Activated T-helper 17 cell treated with anti-CD3 and anti-CD28 coated beads, Interleukin-2, amount 50 U/mL, for 72 hours (primary cell): ENCODE measurements at places on chromosomes 12 and 14. TPM values are rescaled to one million over a fixed set of nuclear protein-coding genes. Genes with fewer than 3 reads are reported as not detected.

GRCh38 chr14:26593357-26593756, 4.5 kb downstream of the NOVA1 start:
- H3K27me3 ChIP-seq = peaks cover 9% of the 10 kb centered on the region
- no peaks in the 10 kb centered on the region for H3K4me1 ChIP-seq
- ATAC-seq = no peak
- no peak overlapping the region for H3K4me3 ChIP-seq

DNA sequence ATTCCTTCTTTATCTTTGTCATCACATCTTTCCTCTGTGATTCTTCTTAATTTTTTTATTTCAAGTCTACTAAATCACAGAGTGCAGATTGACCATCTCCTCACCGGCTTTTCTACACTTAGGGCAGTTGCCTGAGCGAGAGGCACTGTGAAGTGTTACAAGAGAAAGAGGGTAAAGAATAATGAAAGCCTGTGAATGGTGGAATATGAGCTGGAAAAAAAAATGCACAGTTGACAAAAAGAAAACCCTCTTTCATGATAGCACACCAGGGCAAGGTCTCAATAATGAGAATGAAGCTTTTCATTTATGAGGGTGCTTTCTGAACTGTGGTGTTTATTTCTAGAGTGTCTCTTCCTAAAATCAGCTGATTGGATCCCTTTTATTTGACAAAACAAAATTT, 106.2 kb upstream of the PDE3A start:
- no peaks in the 10 kb centered on the region for H3K4me1 ChIP-seq
- no peak for ATAC-seq
- H3K36me3 ChIP-seq = no peaks in the 10 kb centered on the region
- no peak overlapping the region for H3K27ac ChIP-seq
- H3K4me3 ChIP-seq = no peak overlapping the region
- no peaks in the 10 kb centered on the region for H3K27me3 ChIP-seq

- no peak for ATAC-seq
- H3K27ac ChIP-seq = no peak overlapping the region
- no peaks in the 10 kb centered on the region for H3K4me1 ChIP-seq
- H3K4me3 ChIP-seq = no peak overlapping the region
- peaks cover 14% of the 10 kb centered on the region for H3K27me3 ChIP-seq
- H3K36me3 ChIP-seq = no peaks in the 10 kb centered on the region
Measured at GRCh38 chr12:120416490-120417216, 21.3 kb upstream of the COX6A1 start.

GRCh38 chr14:23439107-23439835, 3.8 kb upstream of the MYH7 start:
- H3K4me1 ChIP-seq = no peaks in the 10 kb centered on the region
- no peak for ATAC-seq
- H3K4me3 ChIP-seq = no peak overlapping the region
- H3K36me3 ChIP-seq = no peaks in the 10 kb centered on the region
- H3K27me3 ChIP-seq = peaks cover 22% of the 10 kb centered on the region
- no peak overlapping the region for H3K27ac ChIP-seq

The NINJ2 gene
- 9.2 TPM for total RNA-seq

DNA sequence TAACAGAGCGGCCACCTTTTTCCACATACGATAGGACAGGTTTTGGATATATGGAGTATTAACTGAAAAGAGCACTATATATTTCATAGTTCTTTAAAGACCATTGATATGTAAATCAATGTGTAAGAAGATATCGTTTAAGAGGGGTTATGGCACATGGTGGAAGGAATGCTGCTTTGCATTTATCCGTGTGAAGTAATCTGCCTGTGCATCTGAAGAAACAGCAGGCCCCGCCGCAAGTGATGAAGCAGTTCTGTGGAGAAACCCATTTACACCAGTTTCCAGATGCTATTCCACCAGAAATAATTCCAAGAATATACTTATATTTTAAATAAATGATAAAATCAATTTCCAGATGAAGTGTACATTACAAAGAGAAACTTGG, 72.4 kb downstream of the BICD1 start:
- H3K27ac ChIP-seq = no peak overlapping the region
- H3K4me3 ChIP-seq = no peak overlapping the region
- H3K27me3 ChIP-seq = no peaks in the 10 kb centered on the region

The TBC1D30 gene
- total RNA-seq = 0.34 TPM

GRCh38 chr12:78210894-78211302, 380.2 kb downstream of the NAV3 start:
- ATAC-seq = no peak
- no peaks in the 10 kb centered on the region for H3K27me3 ChIP-seq
- no peak overlapping the region for H3K4me3 ChIP-seq
- no peaks in the 10 kb centered on the region for H3K4me1 ChIP-seq
- H3K36me3 ChIP-seq = no peaks in the 10 kb centered on the region

The GNB3 gene
- 0.66 TPM for total RNA-seq

The MUCL1 gene
- not detected for total RNA-seq
